Neural crest cell (in vitro differentiated cells): ENCODE measurements at places on chromosomes 6 and 20. TPM values are rescaled to one million over a fixed set of nuclear protein-coding genes. Genes with fewer than 3 reads are reported as not detected.
A peak's percentile ranks its signal among the peaks of the same experiment; 100 is the strongest.

MACROD2 gene
- total RNA-seq: 4.0 and 6.4 TPM in 2 replicates

HSPA1L gene
- total RNA-seq: 1.5 and 1.8 TPM in 2 replicates

ZNF311 gene
- total RNA-seq: 1.2 and 1.3 TPM in 2 replicates

C6orf15 gene
- not detected in 2 replicates for total RNA-seq

SEL1L2 gene
- not detected in 2 replicates for total RNA-seq

HLA-DMB gene
- total RNA-seq: 0.59 and 0.63 TPM in 2 replicates

FLRT3 gene
- total RNA-seq: 35.2 and 36.3 TPM in 2 replicates

- DNase-seq: no peak
These were observed 62.4 kb upstream of the TMEM200A start for GRCh38 chr6:130303431-130303830.

DNA sequence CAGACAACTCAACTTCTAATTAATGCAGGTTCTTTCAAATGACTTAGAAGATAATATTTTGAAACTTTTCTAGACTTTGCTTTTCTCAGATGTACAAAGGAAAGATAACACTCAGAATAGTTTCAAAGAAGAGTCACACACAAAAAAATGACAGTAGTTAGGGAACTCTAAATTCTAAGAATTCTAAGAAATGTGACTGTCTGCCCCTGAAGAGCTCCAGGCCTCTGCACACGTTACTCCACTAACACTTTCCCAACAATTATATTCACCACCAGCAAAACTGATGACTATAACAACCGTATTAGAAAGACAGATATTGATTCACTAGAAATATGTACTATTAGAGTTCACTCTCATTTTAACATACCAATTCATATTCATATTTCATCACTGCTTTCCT lies 133.3 kb upstream of the SMLR1 start:
- DNase-seq: no peak

DNA sequence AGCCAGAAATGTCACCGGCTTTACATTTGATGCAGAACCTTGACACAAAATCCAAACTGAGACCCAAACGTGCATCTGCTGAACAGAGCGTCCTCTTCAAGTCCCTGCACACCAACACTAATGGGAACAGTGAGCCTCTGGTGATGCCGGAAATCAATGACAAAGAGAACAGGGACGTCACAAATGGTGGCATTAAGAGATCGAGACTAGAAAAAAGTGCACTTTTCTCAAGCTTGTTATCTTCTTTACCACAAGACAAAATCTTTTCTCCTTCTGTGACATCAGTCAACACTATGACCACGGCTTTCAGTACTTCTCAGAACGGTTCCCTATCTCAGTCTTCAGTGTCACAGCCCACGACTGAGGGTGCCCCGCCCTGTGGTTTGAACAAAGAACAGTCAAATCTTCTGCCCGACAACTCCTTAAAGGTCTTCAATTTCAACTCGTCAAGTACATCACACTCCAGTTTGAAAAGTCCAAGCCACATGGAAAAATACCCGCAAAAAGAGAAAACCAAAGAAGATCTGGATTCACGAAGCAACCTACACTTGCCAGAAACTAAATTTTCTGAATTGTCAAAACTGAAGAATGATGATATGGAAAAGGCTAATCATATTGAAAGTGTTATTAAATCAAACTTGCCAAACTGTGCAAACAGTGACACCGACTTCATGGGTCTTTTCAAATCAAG lies 108.4 kb downstream of the RTN4IP1 start:
- DNase-seq: no peak

- no peak for DNase-seq
These were observed 483.8 kb upstream of the JARID2 start for GRCh38 chr6:14762077-14762476.

GRCh38 chr20:53020376-53020775 lies 48.2 kb downstream of the TSHZ2 start:
- no peak for DNase-seq

DNA sequence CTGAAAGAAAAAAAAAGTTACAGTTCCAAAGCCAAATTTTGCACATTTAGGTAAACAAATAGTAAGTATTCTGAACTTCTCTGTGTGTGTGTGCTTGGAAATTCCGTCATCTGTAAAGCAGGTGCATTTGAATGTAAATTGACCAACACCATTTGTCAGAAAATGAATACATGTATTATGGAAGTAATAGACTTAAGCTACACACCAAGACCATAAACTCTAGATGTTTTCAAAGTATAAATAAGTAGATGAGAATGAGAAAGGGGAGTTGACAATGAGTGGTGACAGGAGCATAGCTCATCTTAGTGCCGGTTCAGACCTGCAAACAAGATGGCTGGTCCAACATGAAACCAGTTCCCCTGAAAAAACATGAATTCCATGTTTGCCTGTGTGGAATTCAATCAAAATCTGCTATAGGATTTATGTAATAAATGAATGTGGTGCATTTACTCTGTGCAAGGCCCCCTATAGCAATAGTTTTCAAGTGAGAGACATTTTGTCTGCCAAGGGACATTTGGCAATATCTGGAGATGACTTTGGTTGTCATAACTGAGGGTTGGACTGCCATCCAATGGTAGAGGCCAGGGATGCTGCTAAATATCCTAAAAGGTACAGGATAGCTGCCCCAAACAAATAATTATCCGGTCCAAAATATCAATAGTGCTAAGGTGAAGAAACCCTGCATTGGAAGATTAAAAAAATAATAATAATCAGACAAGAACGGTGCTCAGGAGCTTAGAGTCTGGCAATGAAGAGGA lies 11.0 kb upstream of the FILIP1 start:
- DNase-seq: no peak

GRCh38 chr20:57341663-57342062 lies 9.4 kb upstream of the RAE1 start:
- DNase-seq: no peak

- no peak for DNase-seq
These were observed 17.7 kb downstream of the CST8 start for GRCh38 chr20:23508449-23509229.

- DNase-seq: no peak
These were observed 708.4 kb downstream of the CD109 start for GRCh38 chr6:74404366-74404765.

DNA sequence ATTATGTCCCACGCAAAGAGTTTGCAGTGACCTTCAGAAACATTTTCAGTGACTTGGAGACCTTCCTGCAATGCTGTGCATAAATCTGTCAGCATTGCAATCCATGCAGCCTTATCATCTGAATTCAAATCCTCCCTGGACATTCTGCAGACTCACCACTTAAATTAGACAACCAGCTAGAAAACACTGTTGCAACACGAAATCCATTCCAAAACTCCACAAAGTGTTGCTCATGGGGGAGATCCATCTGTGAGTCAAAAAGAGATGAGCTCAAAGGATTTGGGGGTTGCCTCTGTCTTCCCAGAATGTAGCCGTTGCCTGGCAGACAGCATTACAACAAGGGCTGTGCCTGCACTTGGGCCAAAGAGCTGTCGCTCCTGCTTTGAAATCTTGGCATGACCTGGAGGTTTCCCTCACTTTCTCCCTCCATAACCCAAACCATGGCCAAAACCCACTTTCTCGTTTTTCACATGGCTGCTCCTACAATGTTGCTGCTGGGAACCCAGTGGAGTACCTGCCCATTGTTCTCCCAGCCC lies 163.5 kb upstream of the CDYL start:
- DNase-seq: no peak

DNA sequence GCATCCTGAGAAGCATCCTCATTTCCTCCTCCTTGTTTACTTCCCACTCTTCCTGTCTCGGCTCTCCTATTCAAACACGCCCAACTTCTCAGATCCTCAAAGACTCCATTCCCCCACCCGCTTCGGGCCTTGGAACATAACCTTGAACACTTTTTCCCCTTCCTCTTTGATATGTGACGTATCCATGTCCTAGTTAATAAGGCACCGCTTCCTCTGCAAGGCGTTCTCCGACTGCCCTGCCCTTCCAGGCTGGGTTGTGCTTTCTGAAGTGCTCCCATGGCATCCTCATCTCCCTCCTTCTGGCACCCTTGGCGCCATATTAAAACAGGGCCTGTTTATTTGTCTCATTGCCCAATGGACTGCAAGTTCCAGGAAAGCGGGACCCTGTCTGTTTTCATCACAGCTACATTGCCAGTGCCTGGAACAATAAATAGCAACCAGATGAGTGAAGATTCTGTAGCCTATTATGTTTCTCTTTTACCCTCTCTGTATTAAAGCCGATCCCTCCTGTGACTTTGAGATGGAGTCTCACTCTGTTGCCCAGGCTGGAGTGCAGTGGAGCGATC lies 115.3 kb upstream of the TRAF3IP2 start:
- DNase-seq: no peak

DNA sequence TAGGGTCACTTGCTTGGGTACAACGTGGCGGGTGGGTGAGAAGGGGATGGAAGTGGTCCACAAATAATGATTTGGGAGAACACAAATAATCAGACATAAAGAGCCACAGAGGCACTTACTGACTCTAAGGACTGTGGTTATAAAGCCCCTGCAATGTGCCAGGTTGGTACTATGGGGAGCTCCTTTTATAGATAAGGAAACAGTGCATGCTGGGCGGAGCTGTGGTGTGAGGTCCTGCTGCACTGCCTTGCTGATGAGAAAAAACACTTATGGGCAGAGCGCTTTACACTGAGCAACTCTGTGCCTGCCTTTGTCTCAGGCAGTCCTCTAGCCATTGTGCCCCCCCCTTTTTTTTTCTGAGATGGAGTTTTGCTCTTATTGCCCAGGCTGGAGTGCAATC lies 29.1 kb upstream of the SCRT2 start:
- DNase-seq: no peak

- DNase-seq: no peak
These were observed 31.5 kb downstream of the TMEM14B start for GRCh38 chr6:10779076-10779475.

- DNase-seq: no peak
These were observed 10.9 kb downstream of the HIVEP1 start for GRCh38 chr6:12022953-12023388.

- DNase-seq: no peak
These were observed 207.5 kb upstream of the PHACTR1 start for GRCh38 chr6:12509060-12509459.

DNA sequence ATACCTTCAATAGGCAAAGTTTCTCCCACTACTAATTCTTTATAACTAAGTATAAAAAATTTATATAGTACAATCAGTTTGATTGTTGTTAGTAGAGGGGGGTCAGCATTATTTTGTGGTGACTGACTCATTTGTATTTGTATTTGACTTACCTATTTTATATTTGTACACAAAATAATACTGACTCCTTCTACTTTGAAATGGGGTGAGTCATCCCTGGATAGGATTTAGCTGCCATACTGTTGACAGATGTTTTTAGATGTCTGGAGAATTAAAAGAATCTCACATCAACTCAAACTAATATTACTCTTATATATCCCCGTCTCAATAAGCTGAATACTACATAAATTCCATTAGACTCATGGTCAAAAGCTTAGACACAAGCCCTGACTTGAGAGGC lies 114.9 kb downstream of the FRK start:
- no peak for DNase-seq

- DNase-seq: peak; percentile 41
These were observed 30.0 kb upstream of the ZNF217 start for GRCh38 chr20:53623454-53624211.

DNA sequence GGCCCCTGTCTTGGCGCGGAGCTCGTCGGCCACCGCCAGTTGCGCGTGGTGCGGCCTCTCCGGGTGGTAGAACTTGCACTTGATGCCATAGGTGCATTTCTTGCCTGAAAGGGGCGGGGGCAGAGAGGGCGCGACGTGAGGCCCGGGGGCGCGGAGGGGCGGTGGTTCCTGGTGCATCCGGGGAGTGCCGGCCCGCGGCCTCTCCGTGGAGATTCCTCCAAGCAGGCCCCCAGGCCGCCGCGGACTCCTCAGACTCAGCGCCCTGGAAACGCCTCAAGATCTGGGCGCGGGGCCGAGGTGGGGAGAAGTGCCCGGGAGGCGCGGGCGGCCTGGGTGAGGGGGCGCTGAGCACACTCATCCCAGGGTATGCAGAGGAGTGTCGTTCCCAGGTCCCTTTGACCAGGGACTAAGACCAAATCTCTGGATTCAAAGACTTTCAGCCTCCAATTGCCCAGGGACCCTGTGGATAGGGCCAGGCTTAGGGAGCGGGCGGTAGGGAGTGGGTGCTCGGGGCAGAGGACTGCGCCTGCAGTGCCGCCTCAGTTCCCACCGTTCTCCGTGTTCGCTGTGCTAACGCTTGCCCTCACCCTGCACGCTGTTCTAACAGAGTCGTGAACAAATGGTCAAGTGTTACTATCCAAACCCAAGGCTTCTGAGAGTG lies 33.3 kb downstream of the ZC3H12D start:
- peak; percentile 18 for DNase-seq

- no peak for DNase-seq
These were observed 76.7 kb downstream of the RNF182 start for GRCh38 chr6:14001329-14002012.

DNA sequence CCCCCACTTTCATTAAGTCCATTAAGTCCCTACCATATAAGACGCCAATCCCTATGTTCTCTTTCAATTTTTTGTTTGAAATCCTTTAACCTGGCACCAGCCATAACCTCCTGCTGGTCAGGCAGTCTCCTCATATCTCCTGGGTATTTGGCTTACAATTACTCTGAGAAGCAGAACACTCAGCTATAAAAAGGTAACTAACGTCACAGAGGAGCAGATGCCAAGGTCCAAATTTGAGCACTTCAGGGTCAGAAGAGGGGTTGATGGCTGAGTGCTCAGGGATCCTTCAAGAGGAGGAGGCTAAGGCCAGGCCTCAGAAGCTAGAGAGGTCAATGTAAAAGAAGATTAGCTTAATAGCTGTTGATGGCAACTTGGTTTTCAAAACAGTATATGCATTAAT lies 22.3 kb upstream of the RCAN2 start:
- DNase-seq: no peak
